ENCODE measurements at places on chromosomes 5 and 9. TPM values are rescaled to one million over a fixed set of nuclear protein-coding genes. Genes with fewer than 3 reads are reported as not detected.

Gene CKMT2
- polyA plus RNA-seq: 7.2 TPM

Gene IL4
- polyA plus RNA-seq: not detected

Gene SLCO4C1
- 0.44 TPM for polyA plus RNA-seq

Gene EMB
- polyA plus RNA-seq: 3.6 TPM

Gene BTNL3
- not detected for polyA plus RNA-seq

Gene ANKRD34B
- 2.7 TPM for polyA plus RNA-seq

Gene SLC22A4
- polyA plus RNA-seq: 7.4 TPM

Gene TCOF1
- 22.2 TPM for polyA plus RNA-seq

Gene RGS3
- polyA plus RNA-seq: 41.6 TPM

Gene FOXD4
- 1.9 TPM for polyA plus RNA-seq

Gene ADAMTS6
- 5.3 TPM for polyA plus RNA-seq

Gene C1QTNF2
- polyA plus RNA-seq: 5.6 TPM

Gene TAF1L
- polyA plus RNA-seq: not detected

Gene ARSI
- polyA plus RNA-seq: 5.0 TPM

Gene PMPCA
- polyA plus RNA-seq: 54.3 TPM

Gene RMI1
- polyA plus RNA-seq: 12.5 TPM

Gene CHSY3
- polyA plus RNA-seq: 4.3 TPM

Gene ARHGEF37
- 5.6 TPM for polyA plus RNA-seq

Gene AIF1L
- 70.0 TPM for polyA plus RNA-seq

Gene TRIM36
- 35.8 TPM for polyA plus RNA-seq

Gene PAPPA
- polyA plus RNA-seq: 2.4 TPM

Gene ANKRD55
- 13.0 TPM for polyA plus RNA-seq

Gene SLIT3
- 22.5 TPM for polyA plus RNA-seq

Gene QRFP
- polyA plus RNA-seq: 0.54 TPM

Gene IFNA2
- polyA plus RNA-seq: not detected

Gene PDE6A
- polyA plus RNA-seq: 0.24 TPM

Gene PDGFRB
- polyA plus RNA-seq: 83.5 TPM

Data from spinal cord (tissue), 10 donors.